NCI-H1417 treated with DMSO at 0.1 percent for 48 hours (cell line): ENCODE measurements at places on chromosomes 7 and 10.
A peak's percentile ranks its signal among the peaks of the same experiment; 100 is the strongest.

DNA sequence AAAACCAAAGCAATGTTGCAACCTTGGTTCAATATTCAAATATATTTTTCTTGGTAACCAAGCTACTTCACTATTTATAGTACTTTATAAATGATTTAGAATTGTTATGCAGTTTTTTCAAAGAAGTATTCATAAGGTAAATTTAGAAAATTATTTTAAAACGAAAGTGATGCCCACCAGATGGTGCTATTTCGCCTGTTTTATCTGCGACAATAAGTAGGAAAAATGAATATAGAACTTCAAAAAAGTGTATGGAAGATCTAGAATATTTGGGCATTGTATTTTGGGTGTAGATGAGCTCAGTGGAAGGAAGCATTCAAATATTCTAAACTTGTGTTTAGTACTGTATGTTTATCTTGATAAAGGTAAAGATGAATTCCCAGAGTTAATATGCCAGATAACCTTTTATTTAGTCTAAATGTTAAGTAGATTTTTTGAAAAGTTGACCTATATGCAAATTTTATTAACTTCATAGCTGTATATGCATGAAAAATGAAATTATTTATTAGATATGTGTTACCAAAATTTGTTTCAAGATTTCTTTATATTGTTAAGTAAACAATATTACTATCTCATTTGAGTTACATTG, 93.2 kb downstream of the ADK start:
- DNase-seq: no peak

DNA sequence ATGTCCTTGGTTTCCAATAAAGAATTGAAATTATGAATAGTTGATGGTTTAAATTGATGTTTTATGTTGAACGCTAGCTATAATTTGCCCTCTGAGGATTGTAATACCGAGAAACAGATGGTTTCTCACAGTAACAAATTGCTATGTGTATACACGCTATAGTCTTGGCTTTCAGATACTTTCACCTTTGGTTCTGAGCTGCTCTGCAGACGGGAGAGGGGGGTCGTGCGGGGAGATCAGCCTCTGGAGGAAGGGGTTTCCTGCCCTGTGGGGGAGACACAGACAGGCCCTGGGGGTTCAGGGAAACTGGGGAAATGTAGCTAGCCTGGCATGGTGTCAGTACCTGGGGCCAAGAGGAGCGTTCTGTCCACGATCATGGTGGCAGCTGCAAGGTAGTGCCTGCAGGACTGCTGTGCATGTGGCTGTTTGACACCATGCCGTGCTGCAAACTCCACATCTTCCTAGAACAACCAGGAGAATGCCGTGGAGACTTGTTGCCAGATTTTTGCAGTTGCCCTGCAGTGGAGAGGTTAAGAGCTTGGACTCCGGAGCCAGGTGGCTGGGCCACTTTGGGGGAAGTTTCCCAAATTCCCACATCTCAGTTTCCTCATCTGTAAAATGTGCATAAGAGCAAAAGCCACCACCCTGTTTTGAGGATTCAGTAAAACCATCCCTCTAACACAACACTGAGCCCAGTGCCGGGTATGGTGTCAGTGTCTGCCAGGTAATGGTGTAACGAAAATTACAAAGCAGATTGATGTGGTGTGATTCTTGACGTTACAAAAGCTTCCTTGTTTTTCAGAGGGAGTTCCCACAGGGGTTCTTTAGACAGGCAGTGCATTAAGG, 167.9 kb downstream of the CUX1 start:
- no peak for DNase-seq

- no peak for DNase-seq
Observed at GRCh38 chr7:157266272-157266671, 70.5 kb upstream of the DNAJB6 start.

DNA sequence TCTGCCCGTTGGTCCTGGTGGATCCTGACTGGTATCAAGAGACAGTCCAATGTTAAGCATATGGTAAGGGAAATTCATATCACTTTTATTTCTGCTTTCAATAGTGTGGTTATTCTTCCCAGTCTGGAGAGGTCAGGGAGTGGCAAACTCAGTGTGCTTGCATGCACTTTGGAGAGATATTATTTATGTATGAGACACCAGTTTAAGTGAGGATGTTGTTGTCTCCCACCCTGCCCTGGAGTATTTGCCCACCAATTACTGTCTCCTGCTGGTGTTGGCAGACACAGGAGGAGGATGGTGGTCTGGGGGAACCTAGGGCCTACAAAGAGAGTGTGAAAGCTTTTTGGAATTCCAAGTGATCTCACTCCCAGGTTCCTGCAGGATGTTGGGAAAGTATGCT, 59.7 kb downstream of the OR13A1 start:
- no peak for DNase-seq

DNA sequence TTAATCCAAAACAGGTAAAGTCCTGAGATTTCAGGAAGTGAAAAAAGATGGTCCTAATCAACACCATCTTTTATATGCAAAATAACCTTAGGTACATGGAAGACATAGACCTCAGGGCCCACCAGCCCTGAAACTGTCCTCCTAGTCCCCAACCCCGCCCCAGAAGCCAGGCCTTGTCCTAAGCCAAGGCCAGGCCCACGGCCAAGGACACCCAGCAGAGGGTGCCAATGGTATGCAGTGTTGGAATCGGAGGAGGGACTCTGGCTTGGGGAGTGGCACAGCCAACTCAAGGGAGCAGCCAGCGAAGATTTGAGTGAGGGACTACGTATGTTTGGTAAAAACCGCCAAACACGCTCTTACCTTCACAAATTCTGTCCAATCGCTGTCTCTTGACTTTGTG, 96.7 kb downstream of the ZRANB1 start:
- no peak for DNase-seq

- no peak for DNase-seq
Observed at GRCh38 chr7:73976761-73977618, 51.0 kb upstream of the ELN start.

- DNase-seq: peak; percentile 92
Observed at GRCh38 chr7:135653340-135654080, 8.8 kb upstream of the STMP1 start.

DNA sequence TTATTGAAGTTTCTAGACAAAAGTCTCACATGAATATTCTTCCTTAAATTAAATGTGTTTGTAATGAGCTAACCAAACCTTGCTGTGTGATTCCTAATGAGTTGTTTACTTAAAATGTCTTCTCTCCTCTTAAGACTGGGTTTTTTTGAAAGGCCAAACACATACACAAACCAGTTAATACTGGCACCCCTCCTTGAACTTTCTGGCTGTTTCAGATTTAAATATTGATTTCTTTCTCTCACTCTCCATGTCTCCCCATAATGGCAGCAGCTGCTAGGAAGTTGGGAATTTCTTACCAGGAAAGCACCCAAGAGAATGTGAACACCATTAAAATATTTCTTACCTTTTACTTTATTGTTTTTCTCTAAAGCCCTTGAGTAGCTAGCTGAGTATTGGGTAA, 11.4 kb upstream of the PTN start:
- no peak for DNase-seq

GRCh38 chr7:40306025-40306424, 171.2 kb downstream of the SUGCT start:
- no peak for DNase-seq

DNA sequence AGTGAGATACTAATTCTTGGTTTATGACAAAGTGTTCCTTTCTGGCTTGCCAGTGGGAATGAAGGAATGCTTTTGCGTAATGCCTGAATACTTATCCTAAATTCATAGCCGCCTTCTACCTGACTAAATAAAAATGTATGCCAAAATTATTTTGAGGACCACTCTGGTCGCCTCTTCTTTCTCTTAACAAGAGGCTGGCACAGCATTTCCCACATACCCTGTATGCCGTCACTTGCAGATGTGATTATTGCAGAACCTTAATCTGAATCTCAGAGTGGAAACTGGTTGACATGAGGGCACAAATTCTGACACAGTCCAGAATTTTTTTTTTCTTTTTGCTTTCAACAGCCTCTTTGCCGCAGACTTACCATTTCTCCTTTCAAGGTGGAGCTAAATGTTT, 124.6 kb upstream of the GLCCI1 start:
- no peak for DNase-seq

GRCh38 chr7:30434140-30434799, 44.3 kb downstream of the NOD1 start:
- DNase-seq: no peak

DNA sequence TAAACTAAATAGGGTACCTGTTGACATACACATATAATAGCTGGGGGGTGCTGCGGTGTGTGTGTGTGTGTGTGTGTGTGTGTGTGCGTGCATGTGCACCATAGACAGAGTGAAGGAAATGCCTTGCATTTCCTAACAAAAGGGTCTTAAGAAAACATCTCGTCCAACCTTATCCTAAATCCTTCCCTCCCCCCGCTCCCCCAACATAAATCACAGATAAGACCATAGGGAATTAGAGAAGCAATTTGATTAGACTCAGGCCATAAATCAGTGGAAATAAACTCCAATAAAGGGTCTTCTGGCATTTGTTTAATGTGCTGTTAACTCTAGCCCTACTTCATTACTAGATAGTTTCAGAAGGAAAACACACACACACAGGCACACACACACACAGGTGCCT, 148.5 kb downstream of the PPP1R17 start:
- no peak for DNase-seq

GRCh38 chr10:71597821-71598498, 121.6 kb downstream of the C10orf105 start:
- DNase-seq: no peak

GRCh38 chr7:142815134-142815533, 39.7 kb upstream of the EPHB6 start:
- DNase-seq: no peak

DNA sequence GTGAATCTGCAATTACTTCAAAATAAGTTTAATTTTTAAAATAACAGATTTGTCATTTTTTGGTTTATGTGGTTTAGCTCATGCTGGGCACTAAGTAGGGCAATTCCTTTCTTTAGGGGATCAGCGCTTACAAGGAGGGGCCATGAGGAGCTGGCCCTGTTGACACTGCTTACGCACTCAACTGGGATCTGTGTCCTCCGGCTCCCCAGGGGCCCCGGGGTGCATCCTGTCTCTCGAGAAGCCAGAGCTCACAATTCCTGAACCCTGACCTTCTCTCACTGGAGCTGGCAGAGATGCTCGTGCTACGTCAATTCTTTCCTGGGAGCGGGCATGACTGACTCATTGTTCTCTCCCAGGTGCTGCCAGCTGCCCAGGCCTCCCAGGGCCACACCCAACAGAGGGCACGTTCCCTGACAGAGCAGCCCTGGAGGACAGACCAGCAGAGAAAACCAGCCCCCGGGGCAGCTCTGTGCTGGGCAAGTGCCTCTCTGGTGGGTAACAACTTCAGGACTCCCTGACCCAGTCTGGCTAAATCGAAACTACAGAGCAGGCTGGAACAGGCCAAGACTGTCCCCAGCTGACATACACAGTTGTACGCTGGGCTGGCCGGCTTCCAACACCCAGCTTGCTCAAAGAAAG, 36.8 kb downstream of the CTBP2 start:
- no peak for DNase-seq

- DNase-seq: no peak
Observed at GRCh38 chr10:110646417-110647135, 2.4 kb downstream of the RBM20 start.

GRCh38 chr10:125990974-125991373, 94.6 kb downstream of the FANK1 start:
- DNase-seq: no peak

DNA sequence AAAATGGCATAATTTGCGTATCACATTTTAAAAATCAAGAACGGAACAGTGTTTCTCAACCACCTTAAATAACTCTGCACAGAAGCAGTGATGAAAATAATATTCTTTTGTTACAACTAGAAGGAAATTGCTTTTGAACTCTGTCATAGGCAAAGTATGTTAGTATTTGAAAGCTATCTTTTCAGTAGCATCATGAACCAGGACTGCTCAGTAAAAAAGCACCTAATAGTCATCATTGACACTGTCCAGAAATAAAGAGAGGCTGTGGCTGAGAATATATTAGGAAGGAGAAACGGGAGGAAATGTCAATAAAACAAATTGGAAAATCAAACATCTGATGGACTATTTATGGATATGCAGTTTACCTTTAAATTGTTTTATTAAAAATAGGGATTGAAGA, 237.2 kb upstream of the AKR1E2 start:
- no peak for DNase-seq

GRCh38 chr10:76255241-76255640, 823.8 kb downstream of the LRMDA start:
- no peak for DNase-seq

DNA sequence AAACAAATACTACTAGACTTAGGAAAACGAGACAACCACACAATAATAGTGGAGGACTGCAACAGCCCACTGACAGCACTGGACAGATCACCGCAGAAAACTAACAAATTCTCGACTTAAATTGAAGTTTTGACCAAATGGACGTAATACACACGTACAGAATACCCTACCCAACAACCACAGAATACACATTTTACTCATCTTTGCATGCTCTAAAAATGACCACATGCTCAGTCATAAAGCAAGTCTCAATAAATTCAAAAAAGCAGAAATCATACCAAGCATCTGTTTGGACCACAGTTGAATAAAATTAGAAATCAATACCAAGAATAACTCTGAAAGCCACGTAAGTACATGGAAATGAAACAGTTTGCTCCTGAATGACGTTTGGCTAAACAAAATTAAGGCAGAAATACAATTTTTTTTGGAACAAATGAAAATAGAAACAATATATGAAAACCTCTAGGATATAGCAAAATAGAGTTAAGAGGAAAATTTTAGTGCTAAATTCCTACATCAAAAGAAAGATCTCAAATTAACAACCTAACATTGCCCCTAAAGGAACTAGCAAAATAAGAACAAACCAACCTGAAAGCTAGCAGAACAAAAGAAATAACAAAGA, 30.6 kb downstream of the MAPK8 start:
- no peak for DNase-seq

- no peak for DNase-seq
Observed at GRCh38 chr7:135911099-135911498, 66.1 kb downstream of the MTPN start.

GRCh38 chr10:5890452-5890915, 441 bp downstream of the FBH1 start:
- no peak for DNase-seq

GRCh38 chr7:19560111-19560883, 148.5 kb downstream of the POLR1F start:
- DNase-seq: no peak

GRCh38 chr7:64869121-64869725, 33.9 kb upstream of the ZNF273 start:
- no peak for DNase-seq

- peak; percentile 54 for DNase-seq
Observed at GRCh38 chr7:122790591-122790990, 87.9 kb upstream of the RNF148 start.

- DNase-seq: no peak
Observed at GRCh38 chr10:24115403-24115802, 93.5 kb upstream of the KIAA1217 start.

DNA sequence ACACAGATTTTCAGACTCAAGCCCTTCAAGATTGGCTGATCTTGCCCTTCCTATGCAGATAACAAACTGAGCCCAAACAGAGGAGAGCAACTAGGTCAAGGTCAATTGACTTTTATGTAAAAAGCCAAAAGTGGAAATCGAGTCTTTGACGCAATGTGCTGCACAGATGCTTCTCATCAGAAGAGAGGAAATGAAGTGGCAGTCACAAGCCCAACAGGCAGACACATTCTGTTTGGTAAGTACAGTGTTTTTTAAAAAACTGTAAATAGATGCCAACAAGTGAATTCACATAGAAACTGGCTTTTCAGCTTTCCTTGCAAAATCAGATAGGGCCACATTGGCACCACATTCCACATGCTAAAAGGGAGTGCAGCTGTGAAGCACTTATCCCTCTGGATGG, 606.6 kb downstream of the KCNMA1 start:
- DNase-seq: no peak
